ENCODE measurements at places on chromosomes 7 and 10.

DNA sequence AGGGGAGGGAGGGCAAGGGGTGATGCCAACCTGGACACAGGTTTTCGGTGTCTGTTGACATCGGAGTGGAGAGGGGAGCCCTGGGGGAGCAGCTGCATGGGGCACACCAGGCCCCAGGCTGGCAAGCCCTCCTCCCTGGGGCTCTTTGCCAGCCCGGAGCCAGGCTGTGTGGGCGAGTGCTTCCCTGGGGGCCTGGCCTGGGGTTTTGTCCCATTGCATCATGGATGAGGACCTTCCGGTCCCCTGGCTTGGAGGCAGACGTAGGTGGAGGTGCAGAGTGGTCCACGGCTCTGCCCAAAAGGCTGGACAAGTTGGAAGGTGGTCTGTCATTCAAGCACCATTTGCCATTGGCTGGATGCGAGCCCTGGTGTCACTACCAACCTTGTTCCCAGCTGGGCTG, 34.8 kb downstream of the ZMIZ1 start:
- DNase-seq: no peak

DNA sequence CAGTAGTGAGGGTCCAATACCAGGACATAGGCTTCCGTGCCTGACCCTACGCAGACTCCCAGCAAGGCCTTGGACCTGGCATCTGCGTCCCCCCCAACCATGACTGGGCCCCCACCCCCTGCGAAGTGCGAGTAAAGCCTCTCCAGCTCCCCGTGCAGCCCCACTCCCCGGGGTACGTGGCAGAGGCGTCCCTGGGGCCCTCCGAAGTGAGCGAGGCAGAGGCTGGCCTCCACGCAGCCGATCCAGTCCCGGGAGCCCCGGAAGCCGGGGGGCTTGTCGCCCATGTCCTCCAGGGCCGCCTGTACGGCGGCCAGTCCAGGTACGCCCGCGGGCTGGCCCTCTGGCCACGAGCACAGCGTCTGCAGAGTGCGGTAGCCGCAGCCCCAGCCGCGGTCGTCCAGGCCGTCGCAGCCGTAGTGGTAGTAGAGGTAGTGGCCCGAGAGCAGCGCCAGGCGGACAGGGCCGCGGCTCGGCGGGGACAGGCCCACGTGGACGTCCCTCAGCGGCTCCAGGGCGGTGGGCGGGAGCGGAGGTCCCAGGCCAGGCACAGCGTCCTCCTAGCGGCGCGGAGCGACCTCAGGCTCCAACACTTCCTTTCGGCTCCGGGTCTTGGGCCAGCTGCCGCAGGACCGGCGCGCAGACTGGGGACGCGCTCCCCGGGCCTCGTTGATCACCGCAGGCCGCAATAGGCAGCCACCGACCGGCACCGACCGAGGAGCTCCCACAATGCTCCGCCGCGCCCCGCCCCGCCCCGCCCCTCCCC, at the start of gene UFSP1:
UFSP1 (minus strand) TSS at position 728 of the 763 bp plus-strand sequence; CDS start at position 284, 444 bp downstream.
- no peak for DNase-seq

DNA sequence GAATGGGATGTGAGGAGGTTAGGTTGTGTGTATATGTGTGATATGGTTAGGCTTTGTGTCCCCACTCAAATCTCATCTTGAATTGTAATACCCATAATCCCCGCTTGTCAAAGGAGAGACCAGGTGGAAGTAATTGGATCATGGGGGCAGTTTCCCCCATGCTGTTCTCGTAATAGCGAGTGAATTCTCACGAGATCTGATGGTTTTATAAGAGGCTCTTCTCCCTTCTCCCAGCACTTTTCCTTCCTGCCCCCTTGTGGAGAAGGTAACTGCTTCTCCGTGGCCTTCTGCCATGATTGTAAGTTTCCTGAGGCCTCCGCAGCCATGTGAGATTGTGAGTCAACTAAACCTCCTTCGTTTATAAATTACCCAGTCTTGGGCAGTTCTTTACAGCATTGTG, 47.3 kb downstream of the NPVF start:
- no peak for DNase-seq

GRCh38 chr10:79454259-79454658, 8.8 kb upstream of the ZCCHC24 start:
- DNase-seq: no peak

DNA sequence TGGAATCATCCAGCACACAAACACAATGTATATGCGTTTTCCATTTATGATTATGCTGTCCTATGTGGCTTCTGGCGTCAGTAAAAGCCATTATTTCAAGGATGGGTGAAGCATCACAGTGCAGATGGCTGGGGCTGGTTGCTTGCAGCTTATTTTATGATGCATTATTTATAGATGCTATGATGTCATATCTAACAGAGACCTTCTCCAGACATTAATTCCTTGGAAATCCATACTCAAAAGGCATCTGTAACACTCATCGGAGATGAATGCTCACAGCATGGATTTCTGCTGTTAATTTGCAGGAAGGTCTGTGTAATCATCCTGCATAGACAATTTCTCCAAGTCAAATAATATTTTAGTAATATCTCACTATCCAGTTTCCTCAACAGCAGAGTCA, 7.2 kb downstream of the RGS10 start:
- DNase-seq: no peak

DNA sequence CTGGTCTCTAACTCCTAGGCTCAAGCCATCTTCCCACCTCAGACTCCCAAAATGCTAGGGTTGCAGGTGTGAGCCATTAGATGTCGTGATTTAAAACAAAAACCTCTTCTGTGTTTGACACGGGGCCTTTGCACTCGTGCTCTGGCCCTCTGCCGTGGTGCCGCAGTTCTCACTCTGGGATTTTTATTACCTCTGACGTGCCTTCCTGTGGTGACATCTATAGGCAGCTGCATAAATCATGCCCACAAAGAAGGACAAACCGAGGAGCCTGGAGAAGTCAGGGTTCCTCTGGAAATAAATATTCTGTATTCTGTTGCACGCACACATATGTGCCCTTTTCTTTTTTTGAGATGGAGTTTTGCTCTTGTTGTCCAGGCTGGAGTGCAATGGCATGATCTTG, 25.9 kb upstream of the OCM start:
- DNase-seq: no peak

- no peak for DNase-seq
Observed at GRCh38 chr10:118340486-118340885, 1.6 kb downstream of the FAM204A start.

DNA sequence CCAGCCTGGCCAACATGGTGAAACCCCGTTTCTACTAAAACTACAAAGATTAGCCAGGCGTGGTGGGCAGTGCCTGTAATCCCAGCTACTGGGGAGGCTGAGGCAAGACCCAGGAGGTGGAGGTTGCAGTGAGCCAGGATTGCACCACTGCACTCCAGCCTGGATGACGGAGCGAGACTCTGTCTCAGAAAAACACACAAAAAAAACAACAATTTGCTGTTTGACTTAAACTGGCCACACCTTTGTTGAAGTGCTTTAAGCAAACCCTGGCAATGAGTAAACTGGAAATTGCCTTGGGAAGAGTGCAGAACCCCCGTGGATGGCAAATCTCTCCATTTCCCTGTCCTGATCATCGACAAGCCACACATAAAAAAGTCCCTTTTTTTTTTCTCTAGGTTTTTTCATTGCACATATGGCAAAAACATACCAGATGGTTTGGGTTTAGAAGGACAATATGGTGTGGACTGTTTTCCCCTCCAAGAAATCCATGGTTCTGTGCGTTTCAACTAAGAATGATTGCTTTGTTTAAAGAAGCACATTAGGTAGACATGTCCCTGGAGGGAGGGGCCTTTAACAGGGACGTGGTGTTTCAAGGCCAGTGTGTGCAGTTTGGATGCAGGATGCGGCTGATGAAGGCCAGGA, 76.9 kb downstream of the NRP1 start:
- DNase-seq: no peak

DNA sequence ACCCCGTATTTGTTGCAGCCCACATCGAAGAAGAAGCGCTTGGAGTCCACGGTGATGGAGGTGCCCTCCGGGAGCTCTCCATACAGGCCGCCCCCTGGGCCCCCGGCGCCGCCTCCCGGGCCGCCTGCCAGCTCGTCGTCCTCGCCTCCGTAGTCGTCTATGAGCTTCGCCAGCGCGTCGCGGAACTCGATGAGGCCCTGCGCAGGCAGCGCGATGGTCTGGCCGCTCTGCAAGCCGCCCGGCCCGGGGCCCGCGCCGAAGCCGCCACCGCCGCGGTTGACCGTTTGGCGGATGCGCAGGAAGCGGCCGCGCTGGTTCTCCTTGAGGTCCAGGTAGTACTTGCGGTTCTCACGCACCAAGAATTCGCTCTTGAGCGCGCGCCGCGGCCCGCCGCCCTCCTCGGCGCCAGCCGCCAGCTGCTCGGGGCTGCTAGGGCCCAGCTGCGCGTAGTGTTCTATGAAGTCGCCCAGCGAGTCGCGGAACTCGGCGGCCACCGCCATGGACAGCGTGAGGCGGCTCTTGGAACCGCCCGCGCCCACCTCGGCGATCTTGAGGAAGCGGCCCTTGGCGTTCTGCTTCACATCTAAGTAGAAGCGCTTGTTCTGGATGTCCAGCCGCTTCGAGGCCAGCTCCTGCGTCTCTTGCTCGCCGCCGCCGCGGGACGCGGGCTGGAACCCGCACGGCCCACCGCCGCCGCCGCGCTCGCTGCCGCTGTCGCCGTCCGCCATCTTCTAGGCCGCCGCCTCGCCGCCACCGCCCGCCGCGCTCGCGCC, 523 bp downstream of the PURB start:
- peak; percentile 51 for DNase-seq

GRCh38 chr10:26697163-26697921, at the start of gene PDSS1:
Gene PDSS1 (plus strand): TSS chr10:26697701. CDS start chr10:26697712, 11 bp downstream.
- peak; percentile 75 for DNase-seq

DNA sequence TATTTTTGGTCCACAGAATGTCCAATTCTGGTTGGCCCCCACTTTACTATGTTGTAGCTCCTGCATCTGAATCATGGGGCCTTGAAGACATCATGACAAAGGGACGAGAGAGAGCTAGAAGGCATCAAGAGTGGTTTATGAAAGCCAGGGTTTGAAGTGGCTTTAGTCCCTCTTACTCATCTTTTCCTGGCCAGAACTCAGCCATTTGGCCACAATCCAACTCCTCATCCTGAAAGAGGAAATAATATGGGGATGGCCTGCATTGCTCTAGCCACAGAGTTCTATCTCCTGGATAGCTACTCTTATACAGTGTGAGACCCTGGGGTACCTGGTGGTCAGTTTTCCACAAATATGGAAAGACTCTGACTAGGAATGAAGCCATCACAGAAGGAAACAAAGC, 418.9 kb downstream of the XPNPEP1 start:
- no peak for DNase-seq

GRCh38 chr7:25726170-25726780, 425.7 kb upstream of the NFE2L3 start:
- DNase-seq: no peak

DNA sequence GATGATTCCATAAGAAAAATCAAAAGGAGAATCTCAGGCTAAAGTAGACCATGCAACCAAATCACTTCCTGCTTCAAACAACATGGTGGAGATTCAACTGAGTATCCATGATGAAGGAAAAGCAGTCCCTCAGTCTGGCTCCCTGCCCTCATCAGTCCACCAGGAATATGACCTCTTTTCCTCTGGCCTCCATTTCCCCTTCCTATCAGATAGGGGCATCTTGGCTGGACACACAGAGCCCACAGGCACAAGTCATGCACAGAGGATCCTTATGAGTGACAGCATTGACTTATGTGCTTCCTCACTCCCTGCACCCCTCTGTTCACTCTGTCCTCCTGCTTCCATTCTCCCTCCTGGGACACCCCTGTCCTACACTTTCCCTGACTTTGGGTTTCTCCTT, 16.8 kb downstream of the PIP start:
- DNase-seq: no peak

DNA sequence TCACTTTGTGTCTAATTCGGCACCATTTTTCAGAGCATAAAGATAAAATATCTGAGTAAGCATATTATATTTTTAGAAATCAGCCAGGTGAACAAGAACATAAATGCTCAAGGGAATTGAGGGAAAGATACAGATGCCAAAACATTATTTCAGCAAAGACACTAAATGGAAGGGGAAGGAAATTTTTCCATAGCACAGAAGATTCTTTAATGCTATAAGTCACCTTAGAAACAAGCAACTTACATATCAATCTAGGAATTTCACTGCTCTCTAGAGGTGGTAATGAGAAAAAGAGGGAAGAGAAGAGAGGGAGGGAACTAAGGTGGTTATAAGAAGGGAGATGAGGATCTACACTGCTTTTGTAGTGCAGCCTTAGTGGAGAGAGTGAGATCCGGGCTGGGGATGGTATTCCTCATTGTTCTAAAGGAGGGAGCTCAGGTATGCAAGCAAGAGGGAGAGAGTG, 20.4 kb downstream of the ZNF365 start:
- no peak for DNase-seq

DNA sequence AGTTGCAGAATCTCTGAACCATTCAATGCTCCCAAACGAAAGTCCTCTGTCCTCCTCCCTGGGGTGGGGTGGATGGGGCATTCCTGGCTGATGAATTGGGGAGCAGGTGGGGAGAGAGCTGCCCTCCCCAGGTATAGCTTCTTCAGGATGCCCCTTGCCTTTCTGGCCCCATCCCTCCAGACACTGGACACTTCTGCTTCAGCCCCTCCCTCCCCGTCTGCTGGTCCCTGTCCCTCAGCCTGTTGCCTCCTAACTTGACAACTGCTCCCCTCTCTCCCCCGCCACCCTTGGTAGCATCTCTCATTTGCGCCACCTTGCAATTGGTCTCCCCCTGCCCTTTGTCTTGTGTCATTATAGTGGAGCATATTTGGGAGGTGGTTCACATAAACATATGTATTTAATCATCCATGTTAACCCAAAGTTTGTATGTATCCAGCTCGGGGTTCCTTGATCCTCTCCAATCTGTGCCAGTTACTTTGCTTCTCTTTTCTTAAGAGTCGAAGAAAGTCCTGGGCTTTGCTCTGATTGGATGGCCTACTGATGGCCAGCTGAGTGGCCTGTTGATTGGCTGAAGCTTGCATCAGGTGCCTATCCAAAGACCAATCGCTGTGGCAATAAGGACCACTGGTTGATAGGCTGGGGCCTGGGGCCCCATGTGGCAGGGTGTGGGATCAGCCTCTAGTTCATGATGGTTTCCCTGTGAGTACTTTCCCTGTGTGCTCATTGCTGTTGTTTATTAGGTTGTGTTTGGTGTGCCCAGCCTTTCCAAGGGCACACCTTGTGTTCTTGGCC, 4.0 kb upstream of the GCK start:
- DNase-seq: no peak

GRCh38 chr10:127947211-127947610, 40.3 kb downstream of the PTPRE start:
- DNase-seq: no peak

All from stimulated activated CD4-positive, alpha-beta T cell treated with anti-CD3 and anti-CD28 coated beads, Interleukin-2, amount 100 ng/mL, for 24 hours (primary cell).